ENCODE measurements at places on chromosomes 7 and 10. TPM values are rescaled to one million over a fixed set of nuclear protein-coding genes. Genes with fewer than 3 reads are reported as not detected.

Gene MMD2
- not detected for total RNA-seq

Gene ACTL6B
- total RNA-seq: not detected

Gene MBL2
- not detected for total RNA-seq

Gene ZNF398
- 20.9 TPM for total RNA-seq

Gene ASB4
- total RNA-seq: 0.28 TPM

Gene TRPV5
- total RNA-seq: not detected

Gene OR13A1
- total RNA-seq: not detected

Gene VWDE
- not detected for total RNA-seq

Gene CCDC172
- total RNA-seq: not detected

Gene TMEM229A
- total RNA-seq: not detected

Gene PNLIP
- 1.1 TPM for total RNA-seq

Data from omental fat pad (tissue), 4 donors.